ENCODE measurements at places on chromosomes 1 and 21. TPM values are rescaled to one million over a fixed set of nuclear protein-coding genes. Genes with fewer than 3 reads are reported as not detected.

GRCh38 chr21:14491269-14491681, 54.8 kb downstream of the SAMSN1 start:
- DNase-seq: no peak

DNA sequence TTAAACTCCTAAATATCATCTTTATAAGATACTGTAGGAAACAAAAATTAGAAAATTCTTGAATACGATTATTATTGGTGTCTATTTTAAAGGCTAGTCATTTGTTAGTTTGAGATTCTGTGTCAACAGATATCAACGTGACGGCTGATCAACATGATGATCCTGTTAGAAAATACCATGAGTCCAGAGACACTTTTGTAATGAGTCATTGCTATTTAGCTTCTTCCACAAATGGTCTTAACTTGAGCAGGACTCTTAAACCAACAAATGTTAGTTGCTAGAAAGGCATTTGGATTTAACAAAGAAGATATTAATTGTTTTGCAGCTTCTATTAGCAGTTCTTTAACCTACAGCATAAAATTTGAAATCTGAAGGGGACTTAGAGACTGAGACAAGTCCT, 131.2 kb downstream of the TGFB2 start:
- no peak for DNase-seq

- no peak for DNase-seq
These were observed 41.5 kb downstream of the IER5 start for GRCh38 chr1:181129771-181130606.

The RNU1-4 gene
- polyA plus RNA-seq: not detected

The CAPN9 gene
- not detected for polyA plus RNA-seq

DNA sequence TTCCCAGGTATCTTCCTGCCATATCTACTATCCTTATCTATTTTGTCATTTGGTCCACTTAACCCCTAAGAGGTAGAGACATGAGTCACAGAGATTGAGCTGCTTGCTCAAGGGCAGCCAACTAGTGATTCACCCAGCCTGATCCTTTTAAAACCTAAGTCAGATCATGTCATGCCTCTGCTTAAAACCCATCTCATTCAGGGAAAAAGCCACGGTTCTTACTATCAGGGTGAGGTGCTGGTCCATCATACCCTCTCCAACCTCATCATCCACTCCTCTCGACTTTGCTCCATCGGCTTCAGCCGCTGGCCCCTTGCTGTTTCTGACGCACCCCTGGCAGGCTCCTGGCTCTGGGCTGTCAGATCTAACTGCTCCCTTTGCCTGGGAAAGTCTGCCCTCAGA, 14.4 kb upstream of the PPP1R15B start:
- no peak for DNase-seq

GRCh38 chr1:218123968-218124367, 161.1 kb upstream of the RRP15 start:
- no peak for DNase-seq

DNA sequence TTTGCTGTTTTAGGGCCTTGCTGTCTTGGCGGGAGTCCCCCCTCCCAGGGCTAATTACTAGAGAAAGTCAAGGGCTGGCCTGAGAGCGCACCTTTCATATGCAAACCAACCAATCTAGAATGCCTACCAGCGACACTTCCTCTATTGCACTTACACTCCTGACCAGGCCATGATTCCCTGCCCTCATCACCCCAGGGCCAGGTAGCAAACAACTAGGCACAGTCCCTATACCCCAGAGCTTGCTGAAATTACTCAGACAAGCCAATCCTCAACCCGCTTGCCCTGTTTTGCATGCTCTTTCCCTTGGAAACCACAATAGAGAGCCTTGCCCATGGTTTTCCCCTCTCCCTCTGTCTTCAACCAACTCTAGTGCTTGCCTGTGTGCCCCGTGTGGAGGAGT, 70.3 kb downstream of the URB2 start:
- no peak for DNase-seq

- DNase-seq: no peak
These were observed 15.7 kb downstream of the BTBD8 start for GRCh38 chr1:92095874-92096273.

GRCh38 chr21:18161841-18162240, 82.8 kb upstream of the CHODL start:
- DNase-seq: no peak

DNA sequence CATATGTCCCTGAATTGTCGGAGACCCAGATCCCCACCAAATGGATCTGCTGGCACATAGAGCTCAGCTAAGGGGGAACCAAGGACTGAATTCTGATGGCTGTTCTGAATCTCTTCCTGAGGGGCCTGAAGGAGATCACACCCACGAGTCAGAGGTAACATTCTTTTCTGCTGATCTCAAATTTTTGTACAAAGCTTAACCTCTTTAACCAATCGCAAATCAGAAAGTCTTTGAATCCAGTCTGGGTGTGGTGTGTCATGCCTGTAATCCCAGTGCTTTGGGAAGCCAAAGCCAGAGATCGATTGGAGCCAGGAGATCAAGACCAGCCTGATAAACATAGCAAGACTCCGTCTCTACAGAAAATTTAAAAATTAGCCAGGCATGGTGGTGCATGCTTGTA, 62.8 kb upstream of the PRRC2C start:
- DNase-seq: no peak

DNA sequence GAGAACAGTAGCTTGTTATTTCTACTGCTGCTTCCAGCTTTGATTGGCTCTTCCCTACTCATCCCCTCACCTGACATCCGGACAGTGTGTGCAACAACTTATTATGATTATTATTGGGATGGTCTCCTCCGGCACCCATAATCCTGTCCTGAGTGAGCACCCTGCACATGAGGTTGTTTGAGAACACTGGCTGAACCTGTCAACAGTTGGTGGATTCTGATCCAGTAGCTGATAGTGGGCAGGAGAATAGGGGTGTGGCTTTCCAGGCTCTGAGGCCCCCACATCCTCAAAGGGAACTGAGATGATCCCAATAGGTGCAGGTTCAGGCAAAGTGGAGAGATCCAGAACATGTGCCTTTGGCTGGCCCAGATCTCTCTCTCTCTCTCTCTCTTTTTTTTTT, 60.5 kb downstream of the RUNX1 start:
- DNase-seq: no peak

- DNase-seq: no peak
These were observed 347.4 kb upstream of the PTBP2 start for GRCh38 chr1:96374076-96374762.

The USP25 gene
- polyA plus RNA-seq: 29.0 TPM

The TEKT2 gene
- not detected for polyA plus RNA-seq

GRCh38 chr1:39452081-39452480, 39.4 kb upstream of the BMP8A start:
- DNase-seq: no peak

GRCh38 chr1:234942879-234943506, 185.6 kb downstream of the TOMM20 start:
- DNase-seq: no peak

DNA sequence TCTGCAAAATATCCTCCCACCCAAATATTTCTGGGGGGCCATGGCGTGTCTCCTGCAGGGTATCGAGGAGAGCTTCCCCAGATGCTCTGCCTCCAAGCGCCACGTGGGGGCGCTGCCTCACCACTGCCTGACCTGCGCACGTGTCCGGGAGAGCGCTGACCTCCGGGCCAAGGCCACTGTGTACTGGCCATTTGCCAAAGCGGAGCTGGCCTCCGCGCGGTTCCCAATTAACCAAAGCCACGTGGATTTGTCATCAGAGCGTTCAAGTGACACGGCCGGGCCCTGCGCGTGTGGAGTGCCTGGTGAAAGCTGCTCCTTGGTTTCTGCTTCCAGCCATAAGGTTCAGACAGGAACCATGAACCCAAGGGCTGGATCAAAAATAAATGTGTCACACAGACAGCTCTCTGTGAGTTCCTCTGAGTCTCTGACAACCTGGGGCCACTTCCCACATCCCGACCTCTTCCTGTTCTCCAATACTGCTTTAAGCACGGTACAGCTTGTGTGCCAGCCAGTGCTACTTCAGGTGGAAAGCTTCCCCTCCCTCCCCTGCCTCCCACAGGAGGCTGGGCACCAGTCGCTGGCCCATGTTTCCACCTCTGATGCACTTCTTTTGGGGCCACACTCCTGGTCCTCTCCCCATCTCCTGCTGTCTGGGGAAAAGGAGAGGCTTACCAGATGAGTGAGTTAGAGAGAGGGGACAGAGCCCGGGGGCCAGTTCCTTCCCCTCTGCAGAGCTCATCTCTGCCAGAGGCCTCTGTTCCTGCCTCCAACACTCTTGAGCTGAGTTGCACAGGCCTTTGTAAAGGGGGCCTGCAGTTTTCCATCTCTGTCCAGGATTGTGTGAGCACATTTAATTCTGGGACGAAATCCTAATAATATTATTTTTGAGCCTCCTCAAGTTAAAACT, 26.1 kb downstream of the ZP4 start:
- no peak for DNase-seq

GRCh38 chr1:151060007-151060656, at the start of gene MLLT11:
MLLT11 (plus strand) TSS chr1:151060397; CDS start chr1:151067225, 6,828 bp downstream.
- no peak for DNase-seq

The PRELP gene
- not detected for polyA plus RNA-seq

DNA sequence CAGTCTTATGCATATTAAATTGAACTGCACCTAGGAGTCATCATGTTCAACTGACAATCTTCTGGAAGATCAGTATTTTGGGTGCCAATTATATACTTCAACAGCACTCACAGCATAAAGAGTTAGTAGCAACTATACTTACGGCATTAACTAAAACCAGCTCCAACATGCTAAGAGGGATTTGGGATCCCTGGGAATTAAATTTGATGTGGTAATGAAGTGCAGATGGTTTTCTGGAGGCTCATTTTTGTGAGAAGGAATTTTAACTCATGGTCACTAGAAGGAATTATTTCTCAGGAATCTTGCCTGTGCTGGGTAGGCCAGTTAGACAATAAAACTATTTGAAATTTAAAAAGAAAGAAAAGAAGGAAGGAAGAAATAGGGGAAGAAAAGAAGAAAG, 18.3 kb downstream of the IFI44 start:
- DNase-seq: no peak

The C1orf185 gene
- polyA plus RNA-seq: not detected

The FCRL1 gene
- polyA plus RNA-seq: 0.54 TPM

DNA sequence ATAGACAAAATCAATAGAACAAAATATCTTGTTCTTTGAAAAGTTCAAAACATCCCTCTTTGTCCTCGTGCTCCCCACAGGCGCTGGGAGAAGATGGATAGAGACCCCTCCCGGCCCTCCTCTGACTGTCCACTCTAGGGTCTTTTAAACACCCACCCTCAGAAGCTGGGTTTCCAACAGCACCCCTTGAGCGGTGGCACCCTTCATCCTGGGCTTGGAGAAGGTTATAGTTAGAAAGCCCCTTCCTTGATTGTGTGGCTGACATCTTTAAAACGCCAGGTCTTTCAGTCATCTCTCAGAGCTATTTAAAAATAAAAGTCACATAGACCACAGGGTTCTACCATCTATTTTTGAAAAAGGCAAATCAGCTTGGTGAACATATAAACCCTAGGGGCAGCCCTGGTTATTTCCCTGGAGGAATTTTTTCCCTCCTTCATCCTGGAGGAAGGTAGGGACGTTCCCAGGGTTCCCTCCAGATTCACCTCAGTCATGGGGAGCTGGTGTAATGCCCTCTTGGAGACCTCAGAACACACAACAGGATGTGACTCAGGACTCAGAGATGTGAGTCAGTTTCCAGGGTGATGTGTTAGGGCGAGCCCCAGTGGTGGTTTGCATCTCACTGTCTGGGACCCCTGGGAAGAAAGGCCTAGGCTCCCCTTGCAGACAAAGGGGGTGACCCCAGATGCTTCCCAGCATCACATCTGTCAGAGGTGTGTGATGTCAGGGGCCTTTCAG, 138.5 kb downstream of the CLIC6 start:
- DNase-seq: peak; percentile 59

The FMO2 gene
- not detected for polyA plus RNA-seq

GRCh38 chr1:33446590-33446989, 15.7 kb upstream of the PHC2 start:
- no peak for DNase-seq

- peak; percentile 64 for DNase-seq
These were observed at the start of gene LPGAT1 for GRCh38 chr1:211830328-211831142. LPGAT1 (minus strand) TSS chr1:211830763; CDS start chr1:211829296, 1,467 bp downstream.

GRCh38 chr1:150186789-150187559, 37.3 kb downstream of the PLEKHO1 start:
- no peak for DNase-seq

- no peak for DNase-seq
These were observed 72.6 kb upstream of the USP24 start for GRCh38 chr1:55287723-55288122.

The IRF6 gene
- 1.0 TPM for polyA plus RNA-seq

- no peak for DNase-seq
These were observed at the start of gene TCEA3 for GRCh38 chr1:23424293-23425192. TCEA3 (minus strand) TSS chr1:23424748; CDS start chr1:23424633, 115 bp downstream.

GRCh38 chr21:45601551-45601950, 42.0 kb upstream of the PCBP3 start:
- no peak for DNase-seq

- DNase-seq: no peak
These were observed 64.5 kb upstream of the GOLT1A start for GRCh38 chr1:204278251-204278650.

GRCh38 chr1:67460676-67461500, 30.7 kb upstream of the SERBP1 start:
- DNase-seq: no peak

GRCh38 chr1:223083831-223084230, 59.2 kb downstream of the TLR5 start:
- no peak for DNase-seq

The FABP3 gene
- not detected for polyA plus RNA-seq

- DNase-seq: no peak
These were observed 250.9 kb upstream of the FMN2 start for GRCh38 chr1:239840790-239841189.

DNA sequence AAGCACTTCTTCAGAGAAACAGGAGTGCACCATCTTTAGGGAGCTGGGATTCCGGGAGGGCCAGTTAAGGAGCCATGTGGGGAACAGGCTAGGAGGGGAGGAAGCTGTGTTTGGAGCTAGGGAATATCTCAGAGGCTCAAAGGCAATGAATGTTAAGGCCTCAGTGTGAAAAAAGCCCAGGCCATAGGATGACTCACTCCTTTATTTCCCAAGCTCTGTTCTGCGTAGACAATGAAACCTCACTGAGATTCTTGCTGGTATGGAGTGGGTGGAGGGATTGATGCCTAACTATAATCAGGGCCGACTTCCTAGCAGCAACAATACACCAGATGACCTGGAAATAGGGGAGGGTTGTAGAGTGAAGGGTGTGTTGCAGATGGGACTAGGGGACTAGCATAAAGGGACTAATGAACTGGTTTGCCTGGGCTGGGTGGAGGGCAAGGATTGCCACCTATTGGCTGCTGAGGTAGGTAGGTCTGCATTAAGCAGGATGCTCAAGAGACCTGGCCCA, 2.1 kb downstream of the GNAT2 start:
- no peak for DNase-seq

Data from CD8-positive, alpha-beta memory T cell (primary cell).